Stimulated activated CD8-positive, alpha-beta memory T cell treated with anti-CD3 and anti-CD28 coated beads, Interleukin-12 subunit alpha, Interleukin-12 subunit beta, amount 100 ng/mL, for 4 hours (primary cell): ENCODE measurements at places on chromosomes 6 and 20.

DNA sequence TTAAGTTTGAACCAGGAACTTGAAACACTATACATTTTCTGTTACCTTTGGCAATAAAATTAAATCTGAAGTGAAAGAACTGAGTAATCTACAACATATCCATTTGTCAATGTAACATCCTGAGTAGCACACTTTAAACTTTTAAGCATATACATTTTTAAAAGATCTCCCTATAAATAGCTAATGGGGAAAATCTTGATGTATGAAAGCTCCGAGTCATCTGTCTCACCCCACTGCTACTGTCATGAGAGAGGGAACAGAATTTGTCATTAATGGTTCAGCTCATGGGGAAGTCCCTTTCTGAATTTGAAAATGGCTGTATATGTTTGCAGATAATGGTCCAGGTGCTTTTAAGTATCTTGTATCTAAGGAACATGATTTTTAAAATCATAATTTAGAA, 55.2 kb upstream of the NOX3 start:
- no peak for DNase-seq

GRCh38 chr6:119865466-119866350, 516.1 kb upstream of the MAN1A1 start:
- DNase-seq, result no peak

GRCh38 chr6:2245877-2246863, 765 bp upstream of the GMDS start:
- DNase-seq, result peak; percentile 11

- DNase-seq, result no peak
Observed at GRCh38 chr20:40953856-40954255, 74.8 kb upstream of the TOP1 start.

DNA sequence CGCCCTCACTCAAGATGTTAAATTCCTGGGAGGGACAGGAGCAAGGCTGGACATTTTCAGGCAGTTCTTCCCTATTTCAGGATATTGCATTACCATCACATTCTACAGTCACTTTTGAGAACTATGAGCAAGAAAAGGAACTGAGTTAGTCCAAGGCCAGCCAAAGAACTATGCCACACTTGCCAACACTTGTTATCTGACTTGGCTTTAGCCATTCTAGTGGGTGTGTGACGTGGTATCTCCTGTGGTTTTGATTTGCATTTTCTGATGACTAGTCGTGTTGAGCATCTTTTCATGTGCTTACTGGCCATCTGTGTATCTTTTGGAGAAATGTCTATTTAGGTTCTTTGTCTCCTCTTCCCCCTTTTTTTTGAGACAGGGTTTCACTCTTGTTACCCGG, 12.0 kb downstream of the XRN2 start:
- DNase-seq, result no peak

- no peak for DNase-seq
Observed at GRCh38 chr20:63521602-63522001, 1.0 kb downstream of the PPDPF start.

- DNase-seq, result no peak
Observed at GRCh38 chr20:8334641-8335040, 202.6 kb downstream of the PLCB1 start.

DNA sequence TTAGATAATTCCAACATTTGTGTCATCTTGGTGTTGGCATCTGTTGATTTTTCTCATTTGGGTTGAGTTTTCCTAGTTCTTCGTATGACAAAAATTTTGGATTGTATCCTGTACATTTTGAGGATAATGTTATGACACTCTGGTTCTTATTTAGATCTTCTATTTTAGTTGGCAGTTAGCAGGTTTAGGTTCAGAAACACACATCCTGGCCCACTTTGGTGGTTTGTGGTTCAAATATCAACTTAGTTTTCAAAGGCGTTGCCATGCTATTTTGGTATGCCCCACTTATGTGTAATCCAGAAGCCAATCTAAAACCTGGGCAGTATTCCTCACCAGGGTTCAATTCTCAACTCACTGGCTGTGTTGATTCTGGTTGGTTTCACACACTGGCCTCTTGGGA, 68.2 kb downstream of the NOX3 start:
- no peak for DNase-seq

DNA sequence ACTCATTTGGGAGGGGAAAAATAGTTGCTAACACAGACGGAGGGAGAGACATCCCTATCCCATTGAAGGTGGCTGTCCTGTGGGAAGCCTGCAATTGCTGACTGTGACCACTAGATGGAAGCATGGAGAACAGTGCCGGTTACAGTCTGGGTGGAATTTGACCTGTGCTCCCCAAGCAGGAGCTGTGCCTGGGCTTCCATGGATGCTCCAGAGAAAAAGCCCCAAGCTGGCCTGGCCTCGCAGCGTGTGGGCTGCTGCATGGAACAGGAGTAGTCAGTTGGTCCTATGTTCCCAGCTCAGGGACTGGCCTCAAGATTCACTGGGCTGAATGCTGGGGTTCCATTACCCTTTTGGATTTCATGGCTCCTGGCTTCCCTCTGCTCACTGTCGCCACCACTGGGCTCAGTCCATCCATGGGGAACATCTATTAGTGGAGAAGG, 116.3 kb upstream of the CHD6 start:
- no peak for DNase-seq

DNA sequence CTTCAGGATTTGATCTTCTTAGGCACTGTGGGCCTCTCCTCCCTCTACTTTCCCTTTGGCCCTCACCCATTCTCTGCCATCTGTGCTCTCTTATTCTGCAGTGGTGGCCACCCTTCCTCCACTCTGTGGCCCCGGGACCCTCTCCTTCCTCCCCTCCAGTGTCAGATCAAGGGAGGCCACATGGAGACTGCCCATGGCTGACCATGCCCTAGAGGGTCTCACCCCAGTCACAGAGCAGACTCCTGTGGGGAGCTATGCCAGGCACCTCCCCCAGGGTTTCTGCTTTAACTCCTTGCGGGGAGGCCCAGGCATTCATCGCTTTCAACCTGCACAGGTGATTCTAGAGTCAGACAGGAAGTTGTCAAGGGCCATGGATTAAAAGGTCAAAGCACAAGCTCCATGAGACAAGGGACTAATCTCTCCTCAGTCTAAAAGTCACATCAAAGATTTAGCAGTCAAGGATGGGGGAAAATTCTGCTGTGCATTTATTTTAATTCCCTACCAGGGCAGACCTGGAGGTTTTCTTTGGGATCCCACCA, 15.7 kb upstream of the CST3 start:
- DNase-seq, result no peak

DNA sequence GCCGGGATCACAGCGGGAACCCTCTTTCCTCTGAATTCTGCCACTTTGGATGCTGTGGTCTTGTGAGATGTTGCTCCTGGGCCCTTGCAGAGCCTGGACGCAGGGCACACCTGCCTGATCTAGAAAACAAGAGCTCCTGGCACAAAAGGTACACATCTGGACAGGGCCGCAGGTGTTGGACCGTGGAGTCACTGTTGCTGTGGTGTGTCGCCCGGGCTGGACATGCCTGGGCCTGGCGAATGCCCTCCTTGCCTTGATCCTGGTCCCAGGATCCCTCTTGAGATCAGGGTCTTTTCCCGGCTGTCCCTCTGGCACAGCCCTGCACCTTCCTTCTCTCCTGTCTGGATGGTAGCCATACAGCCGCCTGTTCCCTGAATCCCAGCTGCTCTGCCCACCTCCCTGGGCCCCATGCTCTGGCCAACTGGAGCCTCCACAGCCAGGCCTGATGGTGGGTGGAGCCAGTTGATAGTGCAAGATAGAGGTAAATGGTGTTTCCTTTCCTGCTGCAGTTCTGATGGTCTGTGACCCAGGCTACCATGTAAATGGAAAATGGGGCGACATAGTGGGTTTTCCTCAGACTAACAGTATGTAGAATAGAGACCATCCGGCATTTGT, 5.0 kb downstream of the FOXP4 start:
- no peak for DNase-seq

DNA sequence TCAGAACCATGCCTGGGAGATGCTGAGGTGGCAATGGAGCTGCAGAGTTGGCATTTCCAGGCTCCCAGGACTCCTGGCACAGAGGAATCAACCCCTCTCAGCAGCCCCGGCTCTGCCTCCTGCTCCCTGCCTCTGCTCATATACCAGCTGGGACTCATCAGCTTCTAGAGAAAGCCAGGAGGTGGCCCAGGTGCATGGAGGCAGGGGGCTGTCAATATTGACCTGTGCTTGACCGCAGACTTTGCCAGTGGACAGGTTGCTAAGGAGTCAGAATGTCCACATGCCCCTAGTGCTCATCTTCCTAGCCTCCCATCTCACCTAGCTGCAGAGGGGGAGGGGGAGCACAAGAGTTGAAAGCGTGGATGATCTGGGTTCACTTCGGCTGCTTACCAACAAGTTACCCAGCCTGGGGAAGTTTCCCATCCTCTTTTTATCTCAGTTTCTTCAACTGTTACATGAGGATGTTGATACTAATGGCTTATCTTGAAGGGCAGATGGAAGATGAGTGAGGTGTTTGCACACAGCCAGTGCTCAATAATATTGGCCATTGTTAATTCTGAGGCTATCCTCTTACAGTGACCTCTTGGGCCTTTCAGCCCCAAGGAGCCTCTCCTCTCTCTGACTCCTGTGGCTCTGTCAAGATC, 9.2 kb upstream of the SCRT2 start:
- no peak for DNase-seq

DNA sequence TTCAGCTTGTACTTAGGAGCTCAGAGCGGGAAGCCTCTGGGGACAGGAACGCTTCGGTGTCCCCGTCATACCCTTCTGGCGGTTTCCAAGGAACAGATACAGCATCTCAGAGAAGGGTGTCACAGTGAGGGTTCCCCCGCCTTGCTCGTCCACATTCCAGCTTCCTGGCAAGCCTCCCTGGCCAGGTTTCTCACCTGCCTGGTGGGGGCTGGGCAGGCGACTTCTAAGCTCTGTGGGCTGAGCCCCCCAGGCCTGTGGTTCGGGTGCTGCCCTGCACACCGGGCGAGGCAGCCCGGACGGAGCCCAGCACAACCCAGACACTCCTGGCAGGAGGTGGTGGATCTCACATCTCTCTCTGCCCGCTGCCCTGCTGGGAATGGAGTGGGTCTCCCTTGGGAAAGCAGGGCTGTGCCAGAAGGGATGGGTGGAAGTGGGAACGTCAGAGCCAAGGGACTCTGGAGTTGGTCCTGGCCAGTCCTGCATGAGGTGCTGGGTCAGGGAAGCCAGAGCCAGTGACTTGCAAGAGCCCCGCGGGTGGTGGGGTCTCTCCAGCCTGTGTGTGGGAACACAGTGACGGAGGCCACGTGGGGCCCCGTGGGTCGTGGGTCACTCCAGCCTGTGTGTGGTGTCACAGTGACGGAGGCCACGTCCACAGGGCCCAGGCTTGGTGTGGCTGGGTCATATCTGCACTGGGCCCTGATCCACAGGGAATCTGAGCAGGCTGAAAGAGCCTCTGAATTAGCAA, 47.7 kb upstream of the SMOC2 start:
- DNase-seq, result no peak

DNA sequence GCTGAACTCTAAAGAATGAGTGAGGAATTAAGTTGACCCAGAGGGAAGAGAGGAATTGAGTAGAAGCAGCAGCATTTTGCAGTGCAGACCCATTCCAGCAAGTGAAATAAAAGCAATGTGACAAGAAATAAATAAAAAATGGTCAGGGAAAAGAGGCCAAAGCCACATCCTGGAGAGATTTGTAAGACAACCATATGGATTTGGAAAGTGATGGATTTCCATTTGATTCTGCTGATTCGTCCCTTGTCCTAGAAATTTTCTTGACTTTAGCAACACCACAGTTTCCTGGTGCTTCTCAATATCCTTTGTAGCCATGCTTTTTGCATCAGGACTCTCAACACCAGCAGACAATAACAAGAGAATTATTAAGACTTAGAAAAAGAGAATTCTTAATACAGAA, 29.8 kb downstream of the ANKEF1 start:
- DNase-seq, result no peak

DNA sequence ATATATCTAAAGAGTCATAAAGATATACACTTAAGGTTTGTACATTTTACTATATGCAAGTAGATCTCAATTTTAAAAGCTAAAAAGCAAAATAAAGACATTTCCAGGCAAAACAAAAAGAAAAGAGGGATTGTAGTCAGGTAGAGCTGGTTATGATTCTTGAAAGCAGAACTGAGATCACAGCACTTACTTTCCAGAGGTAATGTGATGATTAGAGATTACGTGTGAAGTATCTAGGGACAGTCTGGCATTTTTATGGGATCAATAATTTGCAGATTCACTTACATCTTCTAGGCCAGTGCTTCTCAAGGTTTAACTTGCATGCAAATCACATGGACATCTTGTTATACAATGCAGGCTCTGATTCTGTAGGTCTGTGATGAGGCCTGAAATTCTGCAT, 595.5 kb downstream of the KIF16B start:
- DNase-seq, result no peak

DNA sequence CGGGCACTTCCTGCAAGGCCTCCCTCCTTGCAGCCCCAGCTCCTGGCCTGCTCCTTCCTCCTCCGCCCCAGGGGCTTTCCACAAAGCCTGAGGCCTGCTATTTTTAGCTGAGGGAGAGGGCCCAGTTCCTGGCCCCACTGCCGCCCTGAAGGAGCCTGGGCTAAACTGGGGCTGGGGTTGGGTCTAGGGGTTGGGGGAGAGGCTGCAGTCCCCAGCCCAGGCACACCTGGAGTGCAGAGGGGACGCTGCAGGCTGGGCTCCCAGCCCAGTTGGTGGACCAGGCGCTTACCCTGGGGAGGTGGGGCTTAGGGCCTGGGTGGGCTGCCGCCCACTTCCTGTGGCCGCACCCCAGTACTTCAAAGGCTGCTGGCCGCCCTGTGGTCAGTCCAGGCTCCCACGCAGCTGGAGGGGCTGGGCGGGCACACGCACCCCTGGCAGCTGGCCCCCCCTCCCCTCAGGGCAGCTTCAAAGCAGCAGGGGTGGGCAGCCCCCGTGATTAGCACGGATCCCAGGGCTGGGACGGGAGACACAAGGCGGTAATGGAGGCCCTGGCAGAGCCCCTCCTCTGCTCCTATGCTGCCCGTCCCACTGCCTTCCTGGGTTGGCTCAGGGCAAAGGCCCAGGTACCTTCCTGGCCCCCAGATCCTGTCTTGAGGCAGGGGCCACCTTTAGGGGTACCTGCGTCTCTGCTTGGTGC, 7.1 kb upstream of the ABHD16B start:
- no peak for DNase-seq

DNA sequence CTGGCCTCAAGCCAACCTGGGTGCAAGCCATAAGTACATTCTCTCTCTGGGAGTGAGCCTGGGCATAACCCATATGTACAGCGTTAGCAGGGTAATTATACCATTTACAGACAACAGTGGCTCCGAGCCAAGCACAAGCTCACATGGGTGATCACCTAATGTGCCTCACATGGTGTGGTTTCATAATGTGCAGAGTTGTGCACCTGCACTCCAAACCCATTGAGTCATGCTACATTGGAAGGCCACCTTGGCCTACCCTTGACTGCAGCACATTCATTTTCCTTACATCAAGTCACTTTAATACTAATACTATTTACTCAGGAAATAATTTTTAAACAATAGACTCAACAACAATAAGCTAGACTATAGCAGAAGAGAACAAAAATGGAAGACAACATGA, 194.5 kb upstream of the PLN start:
- DNase-seq, result no peak

DNA sequence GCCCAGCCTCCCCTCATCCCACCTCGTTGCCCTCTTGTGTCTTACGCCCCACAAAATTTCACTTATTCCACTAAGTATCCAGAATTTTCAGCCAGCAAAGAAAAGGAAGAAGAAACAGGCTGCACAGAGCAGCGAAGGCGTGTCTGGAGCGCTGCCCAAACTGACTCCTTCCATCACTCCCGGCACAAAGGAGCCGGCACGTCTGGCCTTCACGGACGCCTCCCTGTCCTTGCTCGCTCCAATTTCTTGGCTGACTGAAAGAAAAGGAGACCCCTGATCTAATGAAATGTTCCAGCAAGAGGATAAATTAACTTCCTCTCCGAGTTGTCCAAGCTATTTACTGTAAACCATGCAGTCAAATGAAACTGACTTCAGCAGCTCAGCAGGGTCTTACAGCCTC, 152.3 kb upstream of the CDH4 start:
- no peak for DNase-seq
